NCI-H187 (cell line): ENCODE measurements at places on chromosomes 13 and 19.

GRCh38 chr19:35048911-35049411, 7.4 kb downstream of the HPN start:
- no peak for DNase-seq

DNA sequence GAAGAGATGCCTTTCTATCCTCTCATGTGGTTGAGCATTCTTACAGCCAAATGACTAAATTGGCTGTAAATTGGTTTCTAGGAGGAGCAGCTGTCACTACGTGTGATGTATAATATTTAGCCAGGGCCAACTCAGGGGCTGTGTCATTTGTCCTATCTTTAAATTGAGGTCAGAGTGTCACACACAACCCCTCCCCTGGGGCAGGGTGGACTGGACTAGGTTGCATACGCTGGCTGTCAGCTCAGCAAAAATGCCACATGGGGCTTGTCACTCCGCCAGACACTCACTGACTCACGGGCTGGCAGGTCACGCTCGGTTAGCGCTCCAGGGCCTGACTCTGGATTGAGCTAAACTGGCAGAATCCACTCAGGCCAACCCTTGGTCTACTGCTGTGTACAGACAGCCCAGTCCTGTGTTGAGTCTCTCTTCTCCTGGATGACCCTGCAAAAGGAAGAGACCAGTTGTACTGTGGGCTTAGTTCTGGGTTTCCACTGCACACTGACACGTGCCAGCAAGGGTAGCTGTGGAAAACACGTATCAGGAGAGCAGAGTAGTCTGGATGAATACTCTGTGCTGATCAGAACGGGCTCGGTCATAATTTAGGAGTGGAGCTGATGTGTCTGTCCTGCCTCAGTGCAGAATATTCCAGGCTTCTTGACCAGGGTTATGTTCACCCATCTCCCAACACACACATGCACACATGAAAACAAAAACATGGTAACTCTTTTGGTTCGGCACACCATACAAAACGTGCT, 29.1 kb downstream of the SHISA2 start:
- peak; percentile 57 for DNase-seq

GRCh38 chr13:42524487-42525034, 49.4 kb upstream of the TNFSF11 start:
- DNase-seq: no peak

DNA sequence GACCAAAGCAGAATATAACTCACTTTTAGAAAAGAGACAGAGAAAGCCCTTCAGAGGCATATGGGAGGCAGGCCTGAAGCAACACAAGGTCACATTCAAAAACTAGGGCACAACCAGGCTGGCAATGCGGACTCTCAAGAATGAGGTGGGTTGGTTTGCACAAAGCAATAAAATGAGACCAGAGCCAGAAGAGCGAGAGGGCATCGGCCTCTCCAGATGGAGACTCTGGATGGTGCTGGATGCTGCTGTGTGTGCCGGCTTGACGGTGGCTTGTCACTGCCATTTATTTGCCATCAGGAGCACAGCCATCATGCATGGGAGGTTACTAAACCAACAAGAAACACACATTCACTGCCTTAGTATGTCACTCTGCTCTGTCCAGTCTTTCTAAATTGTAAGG, 649.4 kb downstream of the DIAPH3 start:
- DNase-seq: no peak

- peak; percentile 30 for DNase-seq
Observed at GRCh38 chr13:27171827-27172494, 350 bp upstream of the USP12 start.

DNA sequence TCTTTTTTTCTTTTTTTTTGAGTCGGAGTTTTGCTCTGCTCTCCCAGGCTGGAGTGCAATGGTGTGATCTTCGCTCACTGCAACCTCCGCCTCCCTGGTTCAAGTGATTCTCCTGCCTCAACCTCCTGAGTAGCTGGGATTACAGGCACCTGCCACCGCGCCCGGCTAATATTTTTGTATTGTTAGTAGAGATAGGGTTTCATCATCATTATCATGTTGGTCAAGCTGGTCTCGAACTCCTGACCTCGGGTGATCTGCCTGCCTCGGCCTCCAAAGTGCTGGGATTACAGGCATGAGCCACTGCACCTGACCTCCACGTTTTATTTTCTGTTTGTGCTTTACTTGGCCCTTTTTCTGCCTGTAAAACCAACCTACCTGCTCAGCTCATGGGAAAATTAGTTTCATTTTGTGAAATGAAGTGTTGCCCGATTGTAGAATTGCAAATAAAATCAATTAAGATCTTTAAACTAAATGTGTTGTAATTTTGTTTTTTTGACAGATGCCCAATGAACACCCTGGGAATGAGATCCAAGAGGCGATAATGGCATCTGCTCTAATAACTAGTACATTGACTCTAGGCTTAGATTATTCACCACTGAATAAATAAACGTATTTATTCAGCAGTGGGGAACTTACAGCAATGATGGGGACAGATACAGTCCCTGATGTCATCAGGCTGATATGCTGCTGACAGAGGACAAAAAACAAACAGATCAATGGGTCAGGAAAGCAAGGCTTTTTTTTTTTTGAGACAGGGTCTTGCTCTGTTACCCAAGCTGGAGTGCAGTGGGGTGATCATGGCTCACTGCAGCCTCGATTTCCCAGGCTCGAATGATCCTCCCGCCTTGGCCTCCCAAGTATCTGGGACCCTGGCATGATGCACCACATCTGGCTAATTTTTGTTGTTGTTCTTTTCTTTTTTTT, 2.2 kb upstream of the RAB11B start:
- DNase-seq: no peak

GRCh38 chr19:17743874-17744580, 7.2 kb upstream of the FCHO1 start:
- DNase-seq: no peak

GRCh38 chr19:31515931-31516330, 166.7 kb upstream of the TSHZ3 start:
- DNase-seq: no peak

DNA sequence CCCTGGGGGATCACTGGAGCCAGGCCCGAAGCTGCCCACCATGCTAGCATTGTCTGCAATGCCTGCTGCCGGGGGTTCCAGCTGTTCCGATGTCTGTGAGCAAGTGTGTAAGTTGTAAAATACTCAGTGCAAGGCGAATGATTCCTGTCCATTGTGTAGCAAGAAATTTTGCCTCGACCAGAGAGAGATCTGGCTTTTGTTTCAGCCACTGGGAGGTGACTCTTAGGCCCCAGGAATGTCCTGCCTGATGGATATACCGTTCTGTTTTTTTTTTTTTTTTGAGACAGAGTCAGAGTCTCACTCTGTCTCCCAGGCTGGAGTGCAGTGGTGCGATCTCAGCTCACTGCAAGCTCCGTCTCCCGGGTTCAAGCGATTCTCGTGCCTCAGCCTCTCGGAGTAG, 7.3 kb upstream of the GADD45B start:
- no peak for DNase-seq

GRCh38 chr19:48511321-48511731, 309 bp downstream of the LMTK3 start:
- no peak for DNase-seq

DNA sequence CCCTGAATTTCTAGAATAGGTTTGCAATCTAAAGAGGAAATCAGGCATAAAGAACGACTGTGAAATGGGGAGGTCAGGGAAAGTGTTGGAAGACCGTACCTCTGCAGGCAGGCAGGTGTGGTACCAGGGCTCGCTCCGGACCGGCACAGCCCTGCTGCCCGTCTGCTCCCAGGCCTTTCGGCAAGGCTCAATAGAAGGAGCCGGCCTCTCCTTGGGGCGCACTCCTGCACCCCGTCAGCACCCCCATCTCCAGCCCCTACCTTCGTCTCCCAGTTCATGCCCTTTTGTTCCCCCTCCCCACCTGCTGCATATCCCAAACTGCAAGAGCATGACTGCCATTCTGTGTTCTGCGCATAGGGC, 139.8 kb upstream of the SOX1 start:
- DNase-seq: no peak

- DNase-seq: no peak
Observed at GRCh38 chr13:38167164-38167822, 182.4 kb upstream of the UFM1 start.

DNA sequence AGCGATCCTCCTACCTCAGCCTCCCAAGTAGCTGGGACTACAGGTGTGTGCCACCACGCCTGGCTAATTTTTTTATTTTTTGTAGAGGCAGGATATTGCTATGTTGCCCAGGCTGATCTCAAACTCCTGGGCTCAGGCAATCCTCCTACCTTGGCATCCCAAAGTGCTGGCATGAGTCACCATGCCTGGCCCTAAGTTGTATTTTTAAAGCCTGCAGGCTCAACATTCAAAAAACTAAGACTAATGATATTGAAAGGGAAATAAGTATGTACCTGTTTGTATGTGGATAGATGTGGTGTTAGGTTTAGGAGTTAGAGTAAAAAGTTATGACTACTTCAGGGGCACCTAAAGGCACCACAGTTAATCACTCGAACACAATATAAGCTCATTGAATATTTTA, 5.4 kb upstream of the IPO5 start:
- DNase-seq: no peak

DNA sequence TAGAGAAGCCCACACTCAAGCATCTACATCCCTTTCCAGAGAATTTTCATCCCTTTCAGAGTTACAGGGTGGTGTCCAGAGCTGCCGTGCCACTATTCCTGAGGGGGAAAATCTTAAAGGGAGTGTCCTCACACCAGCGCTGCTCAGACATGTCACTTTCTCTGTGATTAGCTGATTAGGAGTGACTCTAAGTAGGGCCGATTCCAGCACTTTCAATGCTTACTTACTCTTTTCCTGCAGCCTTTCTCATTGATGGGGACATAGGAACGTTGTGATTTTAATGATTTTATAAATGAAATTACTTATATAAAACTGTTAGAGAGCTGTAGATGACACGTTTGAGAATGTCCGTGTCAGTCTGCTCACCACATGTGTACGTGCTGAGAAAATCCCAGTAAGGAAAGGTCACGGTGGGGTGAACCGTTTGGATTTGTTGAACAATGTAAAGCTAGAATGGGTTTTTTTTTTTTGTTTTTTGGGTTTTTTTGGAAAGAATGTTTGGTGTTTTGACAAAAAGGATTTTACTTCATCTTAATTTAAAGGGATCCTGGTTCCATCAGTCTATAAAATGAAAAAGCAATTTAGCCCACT, 56.6 kb upstream of the SPATA13 start:
- DNase-seq: no peak

DNA sequence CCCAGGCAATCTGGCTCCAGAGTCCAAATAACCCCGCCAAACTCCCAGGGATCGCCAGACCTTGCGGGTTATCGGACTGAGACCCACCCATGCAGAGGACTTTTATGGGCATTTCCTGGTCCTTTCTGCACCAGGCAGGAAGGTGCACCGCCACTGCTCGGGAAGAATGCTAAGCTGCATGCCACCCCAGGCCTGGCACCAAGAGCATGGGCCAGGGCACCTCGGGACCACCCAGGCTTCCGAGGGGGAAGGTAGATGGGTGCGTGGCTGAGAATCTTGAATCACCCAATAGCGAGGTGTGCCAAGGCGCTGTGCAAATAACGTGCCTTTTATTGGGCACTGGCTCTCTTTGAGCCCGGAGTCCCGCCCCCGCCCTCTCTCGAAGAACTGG, 422 bp upstream of the ZNF575 start:
- DNase-seq: no peak

GRCh38 chr13:49679246-49679645, 12.0 kb downstream of the EBPL start:
- no peak for DNase-seq

- no peak for DNase-seq
Observed at GRCh38 chr13:20505405-20506366, 20.0 kb downstream of the CRYL1 start.

- DNase-seq: no peak
Observed at GRCh38 chr13:109867766-109868165, 81.4 kb upstream of the IRS2 start.

DNA sequence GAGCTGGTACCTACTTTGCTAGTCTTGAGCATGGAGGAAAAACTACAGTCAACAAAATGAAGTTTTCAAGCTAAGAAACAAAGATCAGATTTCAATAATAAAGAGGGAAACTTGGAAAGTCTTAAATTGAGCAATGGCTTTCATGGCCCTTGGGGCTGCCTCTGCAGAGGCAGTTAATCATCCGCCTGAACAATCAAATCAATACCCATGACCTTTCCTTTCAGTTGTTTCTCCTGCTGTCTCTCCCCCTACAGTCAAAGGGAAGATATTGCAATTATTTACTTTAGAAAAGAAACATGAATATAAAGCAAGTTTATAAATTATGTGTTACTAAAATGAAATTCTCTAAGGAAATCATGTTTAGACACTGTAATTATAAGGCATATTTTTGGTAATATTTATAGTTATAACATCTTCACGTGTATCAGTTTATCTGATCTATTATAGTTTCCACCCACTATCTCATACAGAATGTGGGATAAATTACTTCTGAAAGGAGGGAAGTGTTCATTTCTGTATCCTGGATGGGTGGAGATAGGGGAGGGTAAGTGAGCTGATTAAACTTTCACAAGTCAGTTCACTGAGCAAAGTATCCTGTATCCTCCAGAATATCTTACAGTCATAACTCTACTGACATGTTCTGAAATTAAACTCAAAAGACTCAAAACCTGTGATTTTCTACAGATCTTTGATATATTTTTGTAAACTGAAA, 72.4 kb upstream of the TSC22D1 start:
- DNase-seq: no peak

DNA sequence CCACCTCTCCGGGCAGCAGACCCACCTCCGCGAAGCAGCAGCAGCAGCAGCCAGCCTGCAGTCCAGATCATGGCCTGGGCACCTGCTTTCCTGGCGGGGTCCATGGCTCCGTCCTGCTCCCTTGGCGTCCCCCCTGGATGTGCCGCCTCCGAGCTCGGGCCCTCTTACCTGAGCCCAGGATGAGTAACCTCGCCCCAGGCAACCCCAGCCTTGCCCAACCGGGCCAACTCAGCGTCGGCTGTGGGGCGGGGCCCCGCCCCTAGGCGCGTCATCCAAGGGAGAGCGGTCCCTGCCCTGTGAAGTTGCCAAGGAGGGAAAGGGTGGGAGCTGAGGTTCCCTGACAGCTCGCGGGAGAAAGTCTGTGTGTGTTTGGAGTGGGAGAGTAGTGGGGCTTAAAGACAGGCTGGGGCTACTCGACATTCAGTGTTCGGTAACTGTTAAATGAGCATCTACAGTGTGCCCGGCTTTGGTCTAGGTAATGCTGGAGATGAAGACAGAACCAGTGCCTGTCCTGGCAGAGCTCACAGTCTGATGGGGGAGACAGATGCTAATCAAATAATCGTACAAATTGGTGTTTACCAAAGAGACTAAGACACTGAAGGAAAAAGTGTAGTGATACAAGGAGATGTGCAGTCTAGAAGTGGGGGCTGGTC, at the start of gene LYPD3:
Gene LYPD3, minus strand, starts transcription at position 141 of the 653 bp plus-strand sequence. Its CDS starts 37 bp downstream, at position 104.
- DNase-seq: no peak

- DNase-seq: no peak
Observed at GRCh38 chr19:58399903-58400302, 4.4 kb downstream of the RNF225 start.

- no peak for DNase-seq
Observed at GRCh38 chr13:31978021-31978420, 53.6 kb upstream of the FRY start.

DNA sequence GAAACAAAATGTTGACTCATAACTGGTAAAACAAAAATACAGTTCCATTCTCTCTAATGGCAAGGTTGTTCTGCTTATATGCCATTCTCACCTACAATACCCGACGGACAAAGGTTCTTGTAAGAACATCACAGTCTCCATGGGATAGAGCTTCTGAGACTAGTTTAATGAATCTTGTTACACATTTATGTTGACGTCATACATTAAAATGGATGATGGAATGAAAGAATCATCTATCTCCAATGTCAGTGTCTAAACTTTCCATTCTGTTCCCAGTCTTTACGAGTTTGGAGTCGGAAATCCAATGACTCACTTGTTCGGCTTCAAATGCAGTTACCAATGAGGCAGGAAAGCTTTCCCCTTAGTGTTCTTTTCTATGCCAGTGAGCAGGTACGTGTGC, 17.7 kb downstream of the ZNF160 start:
- DNase-seq: no peak

- no peak for DNase-seq
Observed at GRCh38 chr19:48053856-48054255, 10.0 kb upstream of the CABP5 start.
